ENCODE measurements at places on chromosomes 11 and 22.

DNA sequence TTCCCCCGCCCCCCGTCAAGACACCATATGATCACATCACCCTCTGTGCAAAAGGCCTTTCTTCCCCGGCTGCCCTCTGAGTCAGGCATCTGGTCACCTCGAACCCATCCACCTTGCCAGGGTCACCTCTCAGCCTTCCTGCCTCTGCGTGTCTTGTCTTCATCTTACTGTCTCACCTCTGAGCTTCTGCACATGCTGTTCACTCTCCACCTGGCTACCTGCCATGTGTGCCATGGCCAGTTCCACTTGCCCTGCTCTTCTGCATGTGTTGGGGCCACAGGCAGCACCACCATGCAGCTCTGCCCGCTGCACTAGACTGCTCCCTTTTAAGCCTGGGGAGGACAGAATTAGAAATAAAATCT lies 9.8 kb downstream of the ZNF74 start:
- DNase-seq, result no peak

GRCh38 chr22:17105143-17106129 lies 15.7 kb downstream of the TMEM121B start:
- DNase-seq, result no peak

DNA sequence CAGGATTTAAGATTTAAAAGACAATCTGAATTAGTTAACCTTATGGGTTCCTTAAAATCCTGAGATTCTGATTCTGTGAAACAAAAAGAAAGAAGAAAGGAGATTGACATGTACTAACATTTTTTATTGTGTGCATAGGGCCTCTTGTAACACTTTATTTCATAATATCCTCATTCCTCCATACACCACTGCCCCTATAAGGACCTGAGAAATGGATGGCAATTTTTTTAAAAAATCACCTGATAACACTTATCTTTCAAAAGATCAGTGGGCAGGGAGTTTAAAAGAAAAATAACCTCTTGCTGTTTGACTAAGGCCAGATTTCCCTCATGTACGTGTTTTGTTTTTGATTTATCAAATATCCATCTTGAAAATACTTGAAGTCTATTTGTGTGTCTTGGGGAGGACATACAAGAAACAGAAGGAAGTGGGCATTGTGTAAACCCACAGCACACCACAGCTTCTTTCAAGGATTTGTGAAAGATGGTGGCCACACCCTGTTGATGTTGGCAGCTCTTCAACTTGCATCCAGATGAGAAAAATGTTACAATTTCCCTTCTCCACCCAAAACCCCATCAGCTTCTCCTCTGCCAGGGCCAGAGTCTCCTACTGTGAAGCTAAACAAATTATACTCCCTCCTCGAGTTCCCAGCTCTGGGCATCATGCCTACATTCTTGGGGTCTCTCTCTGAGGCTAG lies 35.0 kb upstream of the MPEG1 start:
- DNase-seq, result no peak

- no peak for DNase-seq
Measured at GRCh38 chr11:44630511-44631210, 65.2 kb downstream of the CD82 start.

DNA sequence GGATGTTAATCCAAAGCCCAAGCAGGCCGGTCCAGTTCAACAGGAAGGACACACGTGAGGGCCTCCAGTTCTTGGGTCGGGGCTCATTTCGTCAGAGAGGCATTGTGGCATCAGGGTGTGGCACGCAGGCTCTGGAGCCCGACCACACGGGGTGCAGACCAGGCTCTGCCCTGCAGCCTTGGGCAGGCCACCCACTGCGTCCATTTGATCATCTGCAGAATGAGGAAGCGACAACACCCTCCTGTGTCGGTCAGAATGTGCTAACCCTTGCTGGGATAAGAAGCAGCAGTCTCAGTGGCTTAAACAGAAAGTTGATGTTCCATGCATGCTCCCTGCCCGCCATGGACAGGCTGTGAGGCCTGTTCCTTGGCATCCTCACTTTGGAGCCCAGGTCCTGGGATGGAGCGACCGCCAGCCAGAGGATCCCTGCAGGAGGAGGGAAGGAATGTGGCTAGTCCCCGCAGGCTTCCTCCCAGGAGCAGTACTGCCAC lies 10.8 kb downstream of the RIBC2 start:
- DNase-seq, result no peak

- DNase-seq, result no peak
Measured at GRCh38 chr22:43441216-43441615, 29.4 kb downstream of the MPPED1 start.

DNA sequence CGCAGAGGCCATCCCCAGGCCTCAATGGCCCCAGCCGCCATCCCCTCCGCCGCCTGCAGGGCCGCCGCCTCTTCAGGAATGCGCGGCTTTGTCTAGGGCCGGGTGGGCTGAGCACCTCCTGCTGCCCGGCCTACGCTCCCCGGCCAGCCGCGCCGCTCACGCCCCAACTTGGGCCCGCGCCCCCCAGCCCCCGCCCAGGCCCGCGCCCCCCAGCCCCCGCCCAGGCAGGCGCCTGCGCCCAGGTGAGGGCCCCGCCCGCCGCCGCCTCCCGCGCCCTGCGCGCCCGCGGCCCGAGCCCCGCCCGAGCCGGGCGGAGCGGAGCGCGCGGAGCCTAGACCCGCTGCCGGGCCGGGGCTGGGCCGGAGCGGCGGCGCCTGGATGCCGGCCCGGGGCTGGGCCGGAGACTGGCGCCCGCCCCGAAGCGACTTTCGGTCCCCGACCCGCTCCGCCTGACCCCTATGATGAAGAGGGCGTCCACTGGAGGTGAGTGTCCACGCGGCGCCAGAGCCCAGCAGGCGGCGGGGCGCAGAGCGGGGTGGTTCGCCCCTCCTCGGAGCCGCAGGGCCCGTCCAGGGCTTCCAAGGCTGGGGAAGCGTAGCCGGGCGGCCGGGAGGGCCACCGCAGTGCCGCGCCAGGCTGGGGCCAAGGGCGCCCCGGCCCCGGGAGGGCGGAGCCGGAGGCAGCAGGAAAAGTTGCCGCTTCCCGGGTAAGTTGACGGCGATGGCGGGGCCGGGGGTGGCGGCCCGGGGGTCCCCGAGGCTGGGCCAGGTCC lies 34.3 kb upstream of the PRODH start:
- DNase-seq, result no peak

DNA sequence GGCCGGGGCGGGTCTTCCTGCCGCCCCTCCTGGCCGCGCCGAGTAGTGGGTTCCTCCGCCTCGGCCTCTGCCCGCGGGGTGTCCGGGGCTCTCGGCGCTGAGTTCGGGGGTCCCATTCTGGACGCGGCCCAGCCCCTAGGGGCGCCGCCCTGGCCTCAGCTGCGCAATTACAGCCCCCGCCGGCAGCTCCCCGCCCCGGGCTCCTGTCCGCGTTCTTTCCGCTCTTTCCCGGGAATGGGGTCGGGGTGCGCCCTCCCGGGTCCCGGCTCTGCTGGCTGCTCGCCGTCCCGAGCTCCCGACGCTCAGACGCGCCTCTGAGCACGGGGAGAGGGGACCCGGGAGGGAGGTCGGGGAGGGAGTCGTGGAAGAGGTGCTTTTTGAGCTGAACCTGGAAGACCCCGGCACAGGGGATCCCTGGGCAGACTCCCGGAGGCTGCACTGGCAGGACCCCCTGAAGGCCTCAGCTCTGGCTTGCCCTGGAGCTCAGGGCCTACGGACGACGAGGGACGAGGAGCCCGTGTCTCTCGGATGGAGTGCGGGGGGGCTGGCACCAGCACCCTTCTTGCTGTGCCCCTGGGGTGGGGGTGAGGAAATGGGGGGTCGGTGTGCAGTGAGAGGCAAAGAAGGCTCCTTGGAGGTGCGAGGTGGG lies 558 bp downstream of the TSPAN4 start:
- no peak for DNase-seq

DNA sequence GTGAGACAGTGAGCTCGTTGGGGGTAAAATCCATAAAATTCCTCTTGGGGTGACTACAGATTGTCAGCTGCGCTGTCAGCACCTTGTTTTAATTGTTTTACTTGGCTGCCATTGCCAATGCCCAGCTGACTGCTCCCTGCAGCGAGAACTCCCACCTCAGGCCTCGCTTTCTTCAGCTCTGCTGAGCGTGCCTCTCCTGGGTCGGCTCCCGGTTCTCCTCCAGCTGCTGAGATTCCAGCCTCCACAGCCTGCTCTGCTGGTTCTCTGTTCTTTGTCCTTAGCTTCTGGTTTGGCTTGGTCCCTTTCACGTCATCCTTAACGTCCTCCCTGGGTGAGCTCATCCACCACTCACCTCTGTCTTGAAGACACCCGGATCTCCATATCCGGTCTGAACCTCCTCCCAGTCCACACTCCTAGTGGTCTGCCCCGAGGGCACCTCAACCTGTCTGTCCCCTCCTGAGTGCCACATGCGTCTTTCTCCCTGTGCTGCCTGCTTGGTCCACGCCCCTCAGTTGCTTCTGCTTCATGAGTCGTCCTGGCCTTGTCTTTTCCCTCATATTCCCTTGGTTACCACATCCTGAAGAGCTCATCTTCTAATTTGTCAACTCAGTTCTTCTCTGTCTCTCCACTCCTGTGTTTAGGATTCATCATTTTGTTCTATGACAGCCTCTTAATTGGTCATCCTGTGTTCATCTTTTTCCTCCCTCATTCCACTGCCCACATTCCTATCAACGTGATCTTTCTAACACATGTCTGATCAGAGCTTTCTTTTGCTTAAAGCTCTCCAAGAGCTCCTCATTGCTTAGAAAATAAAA lies 35.6 kb downstream of the BMAL1 start:
- DNase-seq, result no peak

GRCh38 chr11:126608658-126609057 lies 253.2 kb downstream of the ST3GAL4 start:
- DNase-seq, result no peak

GRCh38 chr11:14789879-14790484 lies 102.0 kb downstream of the CYP2R1 start:
- DNase-seq, result no peak

DNA sequence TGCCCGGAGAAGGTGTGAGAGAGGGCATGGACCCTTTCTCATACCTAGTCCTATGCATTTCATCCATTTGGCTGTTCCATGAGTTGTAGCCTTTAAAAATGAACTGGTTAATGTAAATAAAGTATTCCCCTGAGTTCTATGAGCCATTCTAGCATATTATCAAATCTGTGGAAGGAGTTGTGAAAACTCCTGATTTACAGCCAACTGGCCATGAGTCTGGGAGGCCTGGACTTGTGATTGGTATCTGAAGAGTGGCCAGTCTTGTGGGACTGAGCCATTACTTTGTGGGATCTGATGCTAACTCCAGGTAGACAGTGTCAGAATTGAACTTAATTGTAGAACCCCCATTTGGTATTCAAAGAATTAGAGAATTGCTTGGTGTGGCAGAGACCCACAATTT lies 48.4 kb downstream of the FAM118A start:
- DNase-seq, result no peak

- DNase-seq, result no peak
Measured at GRCh38 chr11:33027233-33027632, 11.6 kb downstream of the DEPDC7 start.

- DNase-seq, result no peak
Measured at GRCh38 chr11:134126217-134126822, 57.4 kb downstream of the JAM3 start.

GRCh38 chr11:46055371-46055770 lies 65.9 kb downstream of the PHF21A start:
- DNase-seq, result no peak

GRCh38 chr11:111723595-111723994 lies 42.6 kb downstream of the PPP2R1B start:
- DNase-seq, result no peak

GRCh38 chr22:43007519-43008102 lies 7.3 kb downstream of the PACSIN2 start:
- DNase-seq, result no peak

DNA sequence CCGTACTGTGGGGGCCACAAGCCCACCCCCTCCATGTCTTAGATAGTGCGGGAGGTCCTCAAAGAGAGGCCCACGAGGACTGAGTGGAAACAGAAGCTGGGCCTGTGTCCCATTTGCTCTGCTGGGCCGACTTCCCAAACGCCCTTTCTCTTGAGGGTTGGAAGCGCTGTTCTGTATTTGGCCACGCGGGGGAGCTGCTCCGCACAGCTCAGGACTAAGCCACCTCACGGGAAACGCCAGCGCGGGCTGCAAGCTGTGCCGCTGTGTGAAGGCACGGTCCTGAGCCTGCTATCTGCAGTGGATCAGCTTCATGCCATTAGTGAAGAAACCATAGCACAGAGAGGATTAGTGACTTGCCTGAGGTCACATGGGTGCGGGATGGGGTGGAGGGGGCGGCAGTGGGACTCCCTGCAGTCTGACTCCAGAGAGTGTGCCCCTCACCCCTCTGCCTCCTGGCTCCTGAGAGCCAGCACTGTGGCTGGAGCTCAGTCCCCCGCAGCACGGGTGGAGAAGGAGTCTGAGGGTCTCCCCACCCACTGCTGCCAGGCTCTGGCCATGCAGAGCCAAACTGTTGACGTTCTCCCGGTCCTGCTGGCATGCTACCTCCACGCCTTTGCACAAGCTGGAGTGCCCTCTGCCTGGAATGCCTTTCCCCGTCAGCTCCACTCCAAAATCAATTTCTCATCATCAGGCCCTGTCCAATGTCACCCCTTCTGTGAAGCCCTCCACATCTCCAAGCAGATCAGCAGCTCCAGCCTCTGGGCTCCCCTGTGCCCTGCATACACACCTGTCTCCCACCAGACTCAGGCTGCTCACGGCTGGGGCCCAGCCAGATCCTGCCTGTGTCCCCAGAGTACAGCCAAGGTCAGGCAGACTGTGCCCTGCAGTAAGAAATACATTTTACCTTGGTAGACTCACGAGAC lies 51.5 kb upstream of the LRRC32 start:
- DNase-seq, result peak; percentile 23

DNA sequence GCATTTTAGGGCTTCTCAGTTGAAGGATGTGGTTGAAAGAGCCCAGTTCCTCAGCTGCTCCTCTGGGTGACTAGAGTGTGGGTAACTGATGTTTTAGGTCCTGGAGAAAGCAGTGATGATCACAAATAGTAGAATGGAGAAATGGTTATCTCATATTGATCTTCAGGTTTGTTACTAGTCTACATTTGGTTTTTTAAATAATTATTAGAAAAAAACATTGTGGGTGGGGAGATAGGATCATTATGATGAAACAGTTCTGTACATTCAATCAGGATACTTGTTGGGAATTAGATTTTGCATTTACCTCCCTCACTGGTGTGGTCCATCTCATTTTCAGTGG lies 24.9 kb downstream of the SREBF2 start:
- no peak for DNase-seq

DNA sequence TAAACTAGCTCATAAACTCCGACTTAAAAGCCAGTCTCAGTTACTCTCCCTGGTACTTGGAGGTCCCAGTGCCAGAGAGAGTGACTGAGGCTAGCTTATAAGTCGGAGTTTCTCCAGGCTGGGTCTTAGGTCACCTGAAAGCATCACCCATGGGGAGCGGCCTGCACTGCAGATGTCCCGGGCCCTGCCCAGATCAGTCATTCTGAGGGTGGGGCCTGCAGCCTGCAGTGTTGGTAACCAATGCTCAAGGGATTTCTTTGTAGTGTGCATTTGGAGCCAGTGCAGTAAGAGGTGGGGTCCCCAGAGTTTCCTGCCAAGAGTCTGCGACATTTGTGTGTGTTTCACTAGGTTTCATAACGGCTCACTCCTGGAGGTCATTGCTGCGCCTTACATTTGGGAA lies 14.8 kb downstream of the TAB1 start:
- DNase-seq, result no peak

All from effector memory CD4-positive, alpha-beta T cell (primary cell).